ENCODE measurements at places on chromosomes 1 and 21.

DNA sequence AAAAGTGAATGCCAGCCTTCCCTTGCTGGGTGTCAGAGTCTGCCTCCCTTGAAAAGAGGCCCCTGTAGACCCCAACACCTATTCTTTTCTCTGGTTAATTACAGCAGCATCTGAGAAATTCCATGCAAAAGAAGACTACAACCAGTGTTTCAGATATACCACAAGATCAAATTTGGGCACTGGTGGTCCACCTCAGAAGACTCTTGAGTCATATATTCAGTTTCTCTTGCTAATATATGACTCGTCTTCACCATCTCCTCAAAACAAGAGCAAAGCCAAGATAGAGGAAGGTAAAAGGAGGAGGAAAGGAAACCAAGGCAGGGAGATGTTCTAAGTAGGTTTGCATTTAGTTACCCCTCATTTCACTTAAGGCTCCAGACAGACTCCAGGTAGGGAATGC, 259.9 kb downstream of the ZNF648 start:
- DNase-seq: no peak

DNA sequence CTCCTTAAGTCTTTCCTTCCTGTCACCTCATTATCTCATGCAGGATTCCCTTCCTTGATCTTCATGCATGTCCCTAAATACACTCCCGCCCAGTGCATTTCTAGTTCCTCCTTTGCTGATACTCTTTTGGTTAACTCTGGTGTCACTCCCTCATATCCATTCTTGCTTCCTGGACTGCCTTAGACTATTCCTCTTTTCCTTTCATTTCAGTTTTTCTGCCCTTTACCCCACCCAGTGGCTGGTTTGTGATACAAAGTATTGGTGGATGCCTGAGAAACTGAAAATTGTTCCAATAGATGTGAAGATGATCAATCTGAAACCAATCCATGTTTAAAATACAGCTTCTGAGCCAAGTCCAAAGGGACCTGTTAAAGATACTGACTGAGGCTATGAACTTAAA, 553.8 kb upstream of the CAMK1G start:
- DNase-seq: no peak

DNA sequence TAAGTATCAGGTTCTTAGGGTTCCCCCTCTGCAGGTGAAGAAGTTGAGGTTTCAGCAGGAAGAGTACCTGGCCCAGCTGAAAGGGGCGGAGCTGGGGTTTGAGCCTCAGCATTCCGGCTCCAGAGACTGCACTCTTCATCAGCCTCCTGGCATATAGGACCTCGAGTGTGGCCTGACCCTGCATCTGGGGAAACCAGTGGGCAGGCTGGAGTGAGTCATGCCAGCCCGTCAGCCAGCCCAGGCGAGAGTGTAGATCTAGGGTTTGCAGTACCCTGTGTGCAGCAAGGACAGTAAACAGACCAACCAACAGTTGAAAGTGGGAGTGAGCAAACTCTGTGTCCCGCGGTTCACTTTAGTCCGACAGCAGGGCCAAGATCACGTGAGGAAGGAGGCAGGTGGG, 14.1 kb downstream of the MFSD2A start:
- no peak for DNase-seq

DNA sequence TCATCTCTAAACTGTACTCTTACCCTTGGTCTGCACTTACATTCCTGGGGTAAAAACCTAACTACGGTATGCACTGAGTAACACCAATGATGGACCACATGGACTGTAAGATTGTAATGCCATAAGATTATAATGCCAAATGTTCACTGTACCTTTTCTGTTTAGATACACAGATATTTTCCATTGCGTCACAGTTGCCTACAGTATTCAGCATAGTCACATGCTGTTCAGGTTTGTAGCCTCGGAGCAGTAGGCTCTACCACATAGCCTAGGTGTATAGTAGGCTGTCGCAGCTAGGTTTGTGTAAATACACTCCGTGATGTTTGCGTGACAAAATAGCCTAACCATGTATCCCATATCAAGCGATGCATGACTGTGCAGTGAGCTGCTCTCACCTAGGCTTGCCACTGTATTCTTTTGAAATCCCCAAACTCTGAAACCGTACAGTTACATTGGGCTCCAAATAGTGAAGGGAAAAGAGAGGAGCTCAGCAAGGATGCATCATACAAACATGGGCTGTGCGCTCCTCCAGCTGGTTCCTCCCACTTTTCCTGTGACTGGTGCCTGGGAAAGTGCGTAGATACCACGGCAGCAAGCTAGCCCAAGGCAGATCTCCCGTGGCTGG, 35.2 kb downstream of the CFAP57 start:
- DNase-seq: no peak

GRCh38 chr21:45638707-45639106, 4.8 kb upstream of the PCBP3 start:
- DNase-seq: no peak

DNA sequence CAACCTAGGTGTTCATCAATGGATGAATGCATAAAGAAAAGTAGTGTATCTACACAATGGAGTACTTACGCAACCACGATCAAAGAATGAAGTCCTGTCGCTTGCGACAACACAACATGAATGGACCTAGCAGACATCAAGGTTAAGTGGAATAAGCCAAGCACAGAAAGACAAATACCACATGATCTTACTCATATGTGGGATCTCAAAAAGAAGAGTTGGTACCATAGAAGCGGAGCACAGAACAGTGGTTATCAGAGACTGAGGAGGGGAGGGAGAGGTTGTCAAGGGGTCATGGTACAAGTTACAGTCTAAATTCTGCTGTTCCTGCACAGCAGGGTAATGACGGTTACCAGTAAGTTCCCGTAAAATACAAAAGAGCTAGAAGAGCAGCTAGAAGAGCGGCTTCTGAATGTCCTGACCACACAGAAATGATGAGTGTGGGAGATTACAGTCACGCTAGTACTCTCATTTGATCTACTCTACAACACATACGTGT, 36.7 kb downstream of the NPHP4 start:
- no peak for DNase-seq

DNA sequence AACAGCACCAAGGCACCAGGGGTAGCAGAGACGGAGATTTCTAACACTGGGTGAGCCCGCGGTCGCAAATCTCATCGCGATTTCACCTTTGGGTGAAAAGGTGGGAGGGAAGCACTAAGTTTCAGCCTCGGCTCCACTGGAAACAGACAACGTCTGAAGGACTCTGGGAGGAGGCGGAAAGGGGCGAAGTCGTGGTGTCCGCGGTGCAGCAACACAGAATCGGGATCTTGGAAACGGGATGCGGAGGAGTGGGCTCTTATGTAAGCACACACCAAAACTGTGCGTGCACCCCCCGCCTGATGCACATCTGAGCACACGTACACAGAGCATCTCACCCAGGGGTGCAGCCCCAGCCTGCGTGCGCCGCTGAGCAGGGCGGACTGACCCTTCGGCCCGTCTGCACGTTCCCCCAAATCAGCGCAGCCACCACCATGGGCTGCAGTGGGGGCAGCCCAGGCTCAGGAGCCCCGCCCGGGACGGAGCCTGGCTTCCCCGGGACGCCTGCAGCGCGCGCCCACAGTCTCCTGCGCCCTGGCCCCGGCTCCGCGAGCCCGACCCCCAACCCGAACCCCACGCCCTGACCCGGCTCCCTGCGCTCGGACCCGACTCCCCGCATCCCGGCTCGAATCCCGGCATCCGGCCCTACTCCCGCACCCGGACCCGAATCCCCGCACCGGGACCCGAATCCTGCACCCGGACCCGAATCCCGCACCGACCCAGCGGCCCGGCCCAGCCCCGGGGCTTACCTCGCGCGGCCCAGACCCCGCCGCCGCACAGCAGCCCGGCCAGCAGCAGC, 670 bp downstream of the CLSTN1 start:
- DNase-seq: no peak

GRCh38 chr1:198935306-198935921, 296.6 kb downstream of the PTPRC start:
- DNase-seq: peak; percentile 28

- no peak for DNase-seq
Measured at GRCh38 chr1:33178836-33179439, 2.9 kb downstream of the TRIM62 start.

GRCh38 chr1:50232336-50232735, 123.6 kb downstream of the ELAVL4 start:
- no peak for DNase-seq

DNA sequence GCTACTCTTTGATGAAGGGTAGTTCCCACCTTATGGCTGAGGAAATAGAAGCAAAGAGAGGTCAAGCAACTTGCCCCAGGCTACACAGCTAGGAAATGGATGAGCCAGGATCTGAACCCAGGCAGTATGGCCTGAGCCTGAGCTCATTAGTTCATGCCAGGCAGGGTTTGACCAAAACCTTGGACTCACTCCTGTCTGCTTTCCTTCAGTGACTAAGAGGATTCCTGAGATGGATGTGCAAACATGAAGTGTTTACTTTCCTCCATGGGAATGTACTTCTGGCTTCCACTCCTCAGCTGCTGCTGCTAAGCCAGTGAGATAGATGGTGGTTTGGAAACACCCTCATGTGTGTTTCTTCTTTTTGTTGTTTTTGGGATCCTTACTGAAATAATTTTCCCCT, 35.1 kb upstream of the ERRFI1 start:
- no peak for DNase-seq

DNA sequence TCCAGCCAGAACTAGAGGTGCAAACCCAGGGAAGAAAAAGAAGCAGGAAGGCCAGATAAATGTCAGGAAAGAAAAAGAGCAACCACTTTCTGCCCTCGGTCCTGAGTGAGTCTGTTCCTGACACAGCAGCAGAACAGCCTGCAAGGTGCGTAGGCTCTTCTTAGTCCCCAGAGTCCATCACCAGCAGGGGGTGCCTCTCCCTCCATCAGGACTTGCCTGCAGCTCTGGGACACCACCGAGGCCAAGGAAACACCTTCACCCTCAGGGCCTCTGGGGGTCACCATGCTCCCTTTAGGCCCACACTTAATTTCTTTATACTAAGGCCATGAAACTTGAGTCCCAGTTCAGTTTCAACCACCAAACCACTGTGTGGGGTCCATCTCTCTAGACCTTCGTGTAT, 43.7 kb upstream of the NFASC start:
- peak; percentile 29 for DNase-seq
